ENCODE measurements at places on chromosomes 3 and 15. TPM values are rescaled to one million over a fixed set of nuclear protein-coding genes. Genes with fewer than 3 reads are reported as not detected.
A peak's percentile ranks its signal among the peaks of the same experiment; 100 is the strongest.

DNA sequence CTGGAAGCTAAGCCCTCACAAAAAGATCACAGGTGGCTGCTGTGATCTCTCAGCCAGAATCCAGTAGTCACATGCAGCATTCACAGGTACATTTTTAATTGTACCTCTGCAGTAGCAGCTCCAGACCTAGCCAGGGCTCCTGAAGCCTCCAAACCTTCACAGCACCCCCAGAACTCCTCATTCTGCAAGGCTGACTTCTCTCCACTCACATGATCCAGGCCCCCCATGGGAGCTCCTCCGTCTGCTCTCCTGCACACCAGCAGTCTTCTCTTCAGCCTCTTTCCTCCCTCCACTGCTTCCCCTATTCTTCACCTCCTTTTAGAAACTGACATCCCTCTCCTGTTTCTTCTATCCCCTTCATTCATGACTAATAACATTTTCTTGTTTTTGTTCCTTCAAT, 13.2 kb upstream of the CPEB1 start:
- peaks cover 2% of the 10 kb centered on the region for H3K27me3 ChIP-seq
- DNase-seq = no peak
- no peaks in the 10 kb centered on the region for H3K36me3 ChIP-seq
- no peak overlapping the region for H3K4me3 ChIP-seq

GRCh38 chr3:108239082-108239481, 16.9 kb upstream of the IFT57 start:
- no peak overlapping the region for H3K4me3 ChIP-seq
- no peaks in the 10 kb centered on the region for H3K27me3 ChIP-seq
- H3K4me1 ChIP-seq = peaks cover 3% of the 10 kb centered on the region

DNA sequence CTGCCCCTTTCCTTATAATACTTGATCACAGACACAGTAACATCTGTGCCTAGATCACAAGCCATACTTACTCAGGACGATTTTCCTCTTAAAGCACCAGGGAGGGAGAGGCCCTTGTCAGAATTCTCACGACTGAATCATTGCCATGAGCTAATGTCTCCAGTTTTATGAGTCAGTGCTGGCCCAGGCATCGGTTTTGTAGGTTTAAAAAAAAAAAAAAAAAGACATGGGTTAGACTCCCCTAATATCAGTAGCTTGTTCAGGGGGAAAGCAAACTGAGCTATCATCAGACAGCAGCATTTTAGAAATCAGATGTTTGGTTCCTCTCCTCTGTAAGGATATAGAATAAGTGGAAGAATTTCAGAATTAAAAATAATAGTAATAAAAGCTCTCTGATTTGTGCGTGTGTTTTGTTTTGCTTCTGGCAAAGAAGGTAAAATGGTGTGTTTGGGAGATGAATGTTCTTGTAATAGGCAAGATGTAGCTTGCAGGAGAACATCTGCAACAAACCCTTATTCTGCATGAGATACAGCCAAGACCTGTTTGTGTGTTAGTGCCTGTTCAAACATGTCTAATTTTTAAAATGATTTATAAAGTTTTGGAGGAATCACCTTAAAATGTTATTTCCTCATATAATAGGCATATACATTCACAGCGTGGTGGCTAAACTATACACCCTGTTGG, 193.6 kb downstream of the TP63 start:
- H3K36me3 ChIP-seq = no peaks in the 10 kb centered on the region
- H3K4me1 ChIP-seq = no peaks in the 10 kb centered on the region
- no peak overlapping the region for H3K27ac ChIP-seq
- no peak overlapping the region for H3K4me3 ChIP-seq

GRCh38 chr3:182392182-182392937, 400.9 kb upstream of the ATP11B start:
- H3K27ac ChIP-seq = no peak overlapping the region
- no peaks in the 10 kb centered on the region for H3K36me3 ChIP-seq
- H3K4me1 ChIP-seq = no peaks in the 10 kb centered on the region
- DNase-seq = no peak

GRCh38 chr3:127959873-127960272, 44.8 kb downstream of the KBTBD12 start:
- no peaks in the 10 kb centered on the region for H3K4me1 ChIP-seq
- no peak for DNase-seq
- no peak overlapping the region for H3K4me3 ChIP-seq
- peaks cover 12% of the 10 kb centered on the region for H3K27me3 ChIP-seq
- H3K36me3 ChIP-seq = no peaks in the 10 kb centered on the region
- no peak overlapping the region for H3K27ac ChIP-seq

DNA sequence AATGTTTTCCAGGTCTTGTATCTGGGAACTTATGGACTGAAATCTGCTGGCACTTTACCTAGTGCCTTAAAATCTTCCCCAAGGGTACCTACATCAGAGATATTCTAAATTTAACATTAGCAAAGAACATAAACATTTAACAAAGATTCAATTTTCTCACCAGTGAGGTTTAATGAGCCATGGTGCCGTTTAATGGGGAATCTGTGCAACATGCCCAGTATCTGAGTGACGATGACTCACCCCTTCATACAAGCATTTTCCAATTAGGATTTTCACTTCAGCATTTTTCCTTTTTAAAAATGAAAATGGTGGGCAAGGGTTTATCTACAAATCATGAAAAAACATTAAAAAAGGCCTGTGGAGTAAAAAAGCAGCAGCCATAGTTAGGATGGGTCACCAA, 189.4 kb downstream of the SLC9A9 start:
- no peaks in the 10 kb centered on the region for H3K4me1 ChIP-seq
- no peak overlapping the region for H3K4me3 ChIP-seq
- H3K27me3 ChIP-seq = no peaks in the 10 kb centered on the region
- no peak overlapping the region for H3K27ac ChIP-seq
- H3K36me3 ChIP-seq = peaks cover 3% of the 10 kb centered on the region

DNA sequence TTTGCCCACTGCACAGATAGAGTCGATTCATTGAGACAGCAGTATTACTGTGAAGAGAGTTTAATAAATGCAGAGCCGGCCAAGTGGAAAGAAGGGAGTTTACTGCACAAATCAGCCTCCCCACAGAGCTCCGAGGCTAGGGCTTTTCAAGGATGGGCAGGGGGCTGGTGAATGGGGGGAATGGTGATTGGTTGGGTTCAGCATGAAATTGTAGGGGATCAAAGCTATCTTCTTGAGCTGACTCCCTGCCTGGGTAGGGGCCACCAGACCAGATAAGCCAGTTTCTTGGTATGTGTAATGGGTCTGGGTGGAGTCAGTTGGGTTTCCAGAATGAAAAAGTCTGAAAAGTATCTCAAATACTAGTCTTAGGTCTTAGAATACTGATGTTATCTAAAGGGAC, 66.6 kb downstream of the SYNPR start:
- H3K4me3 ChIP-seq = no peak overlapping the region
- peaks cover 1% of the 10 kb centered on the region for H3K4me1 ChIP-seq
- H3K27me3 ChIP-seq = peaks cover 11% of the 10 kb centered on the region

- no peaks in the 10 kb centered on the region for H3K36me3 ChIP-seq
- peaks cover 3% of the 10 kb centered on the region for H3K27me3 ChIP-seq
- peak overlapping the region; percentile 19 for H3K27ac ChIP-seq
- no peak for DNase-seq
- H3K4me1 ChIP-seq = peaks cover 19% of the 10 kb centered on the region
Observed at GRCh38 chr15:31245135-31245689, 81.4 kb upstream of the KLF13 start.

DNA sequence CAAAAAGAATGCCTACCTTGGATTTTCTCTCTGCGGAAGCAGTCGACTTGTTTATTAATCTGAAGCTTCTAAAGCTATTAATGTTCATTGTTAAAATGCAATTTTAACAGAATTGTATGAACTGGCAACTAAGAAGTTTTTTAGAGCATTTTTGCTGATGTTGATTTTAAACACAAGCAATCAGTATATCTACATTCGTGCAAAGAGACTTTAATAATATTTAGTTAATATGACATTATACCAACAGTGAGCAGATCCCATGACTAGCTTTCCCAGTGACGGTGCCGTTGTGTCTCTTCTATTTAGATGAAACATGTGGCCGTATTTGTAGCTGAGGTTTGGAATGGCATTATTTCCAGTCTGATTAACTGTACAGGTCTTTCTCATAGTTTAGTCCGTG, 88.0 kb downstream of the PEX5L start:
- H3K27ac ChIP-seq = no peak overlapping the region
- H3K27me3 ChIP-seq = peaks cover 26% of the 10 kb centered on the region
- H3K36me3 ChIP-seq = peaks cover 2% of the 10 kb centered on the region
- no peak for DNase-seq

- no peak overlapping the region for H3K4me3 ChIP-seq
Observed at GRCh38 chr15:34812369-34812768, 17.0 kb upstream of the ACTC1 start.

DNA sequence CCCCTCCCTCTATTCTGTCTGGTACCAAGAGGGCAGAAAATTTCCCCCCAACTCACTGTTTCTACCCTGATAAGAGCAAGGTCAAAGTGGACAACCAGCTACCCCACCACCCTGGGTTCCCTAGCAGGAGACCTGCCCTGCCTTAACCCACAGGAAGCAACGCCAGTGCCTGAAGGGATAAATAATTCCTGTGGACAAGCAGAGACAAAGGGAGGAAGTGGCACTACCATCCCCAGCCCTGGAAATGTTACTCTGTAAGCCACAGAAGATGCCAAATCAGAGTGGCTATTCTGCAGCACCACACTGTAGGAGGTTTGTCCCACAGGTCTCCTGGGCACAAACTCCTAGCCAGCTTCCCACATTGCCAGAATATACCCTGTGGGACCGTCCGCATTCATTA, 80.1 kb downstream of the DNAH12 start:
- peaks cover 5% of the 10 kb centered on the region for H3K4me1 ChIP-seq
- H3K4me3 ChIP-seq = no peak overlapping the region
- H3K27me3 ChIP-seq = peaks cover 10% of the 10 kb centered on the region

DNA sequence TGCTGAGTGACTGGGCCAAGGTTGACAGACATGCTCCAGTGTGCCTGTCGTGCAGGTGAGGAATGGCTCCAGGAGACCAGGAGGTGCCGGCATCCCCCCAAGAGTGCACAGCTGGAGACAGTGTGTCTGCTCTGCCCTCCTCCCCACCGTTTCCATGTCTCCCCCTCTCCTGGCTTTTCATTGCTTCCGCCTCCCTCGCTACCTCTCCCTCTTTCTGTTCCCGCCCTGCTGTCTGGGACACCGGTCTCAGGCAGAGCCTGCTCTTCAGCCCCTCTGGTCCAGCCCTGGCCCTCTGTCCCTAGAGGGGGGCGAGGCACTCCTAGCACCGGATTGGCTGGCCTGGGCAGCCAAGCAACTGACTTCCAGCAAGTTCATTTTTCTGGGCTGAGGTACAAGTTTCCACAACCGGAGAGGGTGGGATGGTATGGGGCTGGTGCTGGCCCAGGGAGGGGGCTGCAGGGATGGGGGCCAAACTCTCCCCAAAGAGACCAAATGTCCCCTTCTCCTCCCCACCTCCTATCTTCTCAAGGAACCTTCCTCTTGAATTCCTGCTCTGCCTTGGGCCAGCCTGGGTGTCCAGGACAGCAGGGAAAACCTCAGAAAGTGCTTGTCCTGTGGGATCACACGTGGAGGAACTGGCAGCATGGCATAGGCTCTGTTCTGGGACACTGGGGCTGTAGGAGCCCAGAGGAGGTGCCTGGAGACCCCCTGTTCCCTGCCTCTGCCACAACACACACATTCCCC, 32.6 kb downstream of the PRKCD start:
- H3K4me1 ChIP-seq = peaks cover 14% of the 10 kb centered on the region
- peaks cover 8% of the 10 kb centered on the region for H3K36me3 ChIP-seq
- no peak for DNase-seq

DNA sequence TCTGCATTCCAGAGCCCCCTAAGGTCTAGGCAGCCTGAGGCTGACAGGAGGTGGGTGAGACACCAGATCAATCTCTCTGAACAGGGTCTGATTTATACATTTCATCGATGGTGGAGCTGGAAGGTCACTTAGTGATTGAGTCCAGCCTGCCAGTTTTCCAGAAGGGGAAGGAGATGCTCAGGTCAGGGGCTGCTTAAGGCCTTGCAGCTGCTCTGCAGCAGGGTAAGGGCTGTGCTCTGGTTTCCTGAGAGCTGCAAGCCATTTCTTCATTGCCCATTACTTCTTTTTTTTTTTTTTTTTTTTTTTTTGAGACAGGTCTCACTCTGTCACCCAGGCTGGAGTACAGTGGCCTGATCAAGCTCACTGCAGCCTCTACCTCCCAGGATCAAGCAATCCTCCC, 10.7 kb downstream of the TADA3 start:
- no peak for DNase-seq
- H3K27ac ChIP-seq = peak overlapping the region; percentile 73
- no peak overlapping the region for H3K4me3 ChIP-seq
- H3K36me3 ChIP-seq = peaks cover 18% of the 10 kb centered on the region
- H3K4me1 ChIP-seq = peaks cover 59% of the 10 kb centered on the region

DNA sequence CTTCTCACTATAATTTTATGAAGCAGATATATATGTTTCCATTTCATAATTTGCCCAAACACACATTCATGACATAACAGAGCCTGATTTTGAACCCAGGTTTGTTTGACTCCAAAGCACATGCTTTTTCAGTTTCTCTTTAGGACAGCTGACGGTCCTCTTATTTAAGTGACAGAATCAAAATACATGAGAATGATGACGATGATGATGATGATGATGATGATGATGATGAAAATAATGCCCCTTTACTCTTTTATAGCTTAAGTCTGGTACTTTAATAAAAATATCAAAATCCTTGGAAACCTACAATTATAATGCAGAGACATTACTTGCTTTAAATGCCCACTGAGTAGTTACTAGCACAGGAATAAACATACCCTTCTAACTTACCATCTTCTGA, 15.3 kb downstream of the COPB2 start:
- DNase-seq = no peak
- H3K27me3 ChIP-seq = no peaks in the 10 kb centered on the region
- H3K27ac ChIP-seq = no peak overlapping the region
- H3K4me3 ChIP-seq = no peak overlapping the region
- H3K36me3 ChIP-seq = peaks cover 23% of the 10 kb centered on the region

GRCh38 chr15:92101708-92102394, 248.3 kb downstream of the SLCO3A1 start:
- peak overlapping the region; percentile 77 for H3K27ac ChIP-seq
- no peaks in the 10 kb centered on the region for H3K27me3 ChIP-seq
- peaks cover 37% of the 10 kb centered on the region for H3K4me1 ChIP-seq
- peak overlapping the region; percentile 65 for H3K4me3 ChIP-seq

DNA sequence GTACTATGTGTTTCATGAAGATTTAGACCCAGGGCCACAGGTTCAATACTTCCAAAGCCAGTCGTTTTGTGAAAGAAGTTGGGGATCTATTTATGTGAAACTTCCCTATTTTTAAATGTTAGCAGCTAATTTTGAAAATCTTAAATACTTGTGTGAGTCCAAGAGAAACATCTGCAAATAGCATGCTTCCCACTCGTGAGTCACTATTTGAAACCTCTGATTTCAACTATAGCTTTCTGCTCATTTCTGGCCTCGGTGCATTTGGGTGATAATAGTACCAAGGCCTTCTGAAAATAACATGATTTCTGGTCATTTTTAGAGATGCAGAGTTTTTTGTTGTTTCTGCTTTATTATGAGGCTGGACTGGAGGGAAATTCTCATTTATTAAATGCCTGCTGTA, 110.0 kb downstream of the OPA1 start:
- H3K36me3 ChIP-seq = peaks cover 14% of the 10 kb centered on the region
- DNase-seq = no peak
- no peaks in the 10 kb centered on the region for H3K27me3 ChIP-seq
- H3K4me3 ChIP-seq = no peak overlapping the region
- H3K4me1 ChIP-seq = peaks cover 3% of the 10 kb centered on the region
- H3K27ac ChIP-seq = no peak overlapping the region

Gene TRANK1
- total RNA-seq = 102 TPM

Gene MRPL3
- 55.6 TPM for total RNA-seq

Gene EBLN2
- 6.2 TPM for total RNA-seq
